ENCODE measurements at places on chromosomes 3 and 15.

DNA sequence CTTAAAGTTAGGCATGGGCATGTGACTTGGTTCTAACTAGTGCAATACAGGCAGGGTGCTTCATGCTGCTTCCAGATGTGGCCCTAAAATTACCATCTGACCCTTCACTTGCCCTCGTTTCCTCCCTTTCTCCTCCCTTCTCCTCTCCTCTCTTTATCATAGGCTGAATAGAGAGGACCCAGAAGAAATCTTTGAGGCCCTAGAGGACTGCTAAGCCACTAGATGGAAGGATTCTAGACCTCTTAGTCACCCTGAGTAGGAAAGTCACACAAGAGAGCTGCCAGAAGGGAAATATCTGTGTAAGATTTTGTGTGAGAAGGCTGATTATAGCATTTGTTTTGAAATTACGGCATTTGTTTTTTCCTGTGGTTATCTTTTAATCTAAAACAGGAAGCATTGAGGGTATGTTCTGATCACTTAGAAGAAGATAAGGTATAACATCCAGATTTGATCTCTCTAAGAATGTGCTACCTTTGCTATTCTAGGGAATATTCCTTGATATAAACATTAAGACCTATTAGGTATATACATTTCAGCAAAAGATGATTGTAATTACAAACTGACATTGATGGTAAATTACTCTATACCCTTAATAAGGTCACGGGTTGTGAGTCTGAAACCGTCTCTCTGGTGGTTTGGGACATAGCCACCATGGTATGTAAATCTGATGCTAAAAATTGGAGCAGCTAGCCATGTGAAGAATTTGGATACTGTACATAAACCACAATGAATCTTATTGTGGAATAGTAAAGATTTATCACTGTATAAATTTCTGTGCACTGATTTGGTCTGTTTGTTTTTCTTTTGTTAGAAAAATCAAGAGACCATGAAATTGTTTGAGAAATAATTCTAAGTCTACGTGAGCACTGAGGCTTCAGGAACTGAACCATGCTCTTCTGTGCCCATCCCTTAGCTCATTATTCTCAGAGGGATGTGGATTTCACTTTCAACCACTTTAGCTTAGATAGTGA, 84.1 kb downstream of the TP63 start:
- no peak for DNase-seq

- no peak for DNase-seq
Measured at GRCh38 chr15:92471288-92471687, 77.6 kb downstream of the ST8SIA2 start.

GRCh38 chr3:114363554-114364202, 69.8 kb downstream of the TIGIT start:
- DNase-seq: no peak

GRCh38 chr3:127387119-127387518, 99.3 kb upstream of the PRR20G start:
- DNase-seq: no peak

- DNase-seq: no peak
Measured at GRCh38 chr3:13671482-13672233, 122.7 kb downstream of the FBLN2 start.

DNA sequence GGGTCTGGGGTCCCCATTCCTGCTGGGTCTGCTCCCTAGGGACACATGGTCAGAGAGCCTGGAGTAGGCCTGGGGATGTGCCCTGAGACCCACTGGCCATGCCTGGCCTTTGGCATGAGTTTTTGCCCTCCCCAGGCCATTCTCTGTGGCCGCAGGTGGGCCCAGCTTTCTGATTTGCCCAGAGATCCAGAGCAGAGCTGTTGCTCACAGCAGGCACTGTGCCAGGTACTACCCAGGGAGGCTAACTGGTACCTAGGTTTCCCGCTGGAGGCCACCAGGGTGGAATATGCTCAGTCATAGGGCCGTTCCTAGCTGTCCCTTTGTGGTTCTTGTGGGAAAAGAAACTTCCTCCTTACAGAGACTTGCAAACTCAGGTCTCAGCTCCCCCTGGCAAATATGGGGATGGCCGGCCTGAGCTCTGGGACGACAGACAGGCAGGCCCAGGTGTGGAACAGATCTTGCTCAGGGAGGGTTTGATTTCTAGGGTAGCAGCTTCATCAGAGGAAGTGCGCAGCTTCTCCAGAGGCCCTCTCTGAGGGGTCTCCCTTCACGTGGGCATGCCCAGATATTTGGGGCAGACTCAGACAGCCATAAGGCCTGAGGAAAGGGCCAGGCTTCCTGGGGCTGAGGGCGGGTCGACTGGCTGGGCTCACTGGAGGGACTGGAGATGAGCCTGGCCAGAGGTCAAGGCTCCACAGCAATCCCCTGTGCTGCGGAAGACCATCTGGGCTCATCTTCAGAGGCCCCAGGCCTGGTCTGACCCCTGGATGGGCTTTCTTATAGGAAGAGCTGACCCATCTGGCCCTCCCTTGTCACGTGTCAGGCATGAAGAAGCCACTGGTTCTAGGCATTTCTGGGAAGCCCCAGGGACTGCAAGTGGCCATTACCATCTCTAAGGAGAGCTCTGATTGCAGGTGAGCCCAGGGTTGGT, 28.0 kb downstream of the ACAA1 start:
- DNase-seq: peak; percentile 82

DNA sequence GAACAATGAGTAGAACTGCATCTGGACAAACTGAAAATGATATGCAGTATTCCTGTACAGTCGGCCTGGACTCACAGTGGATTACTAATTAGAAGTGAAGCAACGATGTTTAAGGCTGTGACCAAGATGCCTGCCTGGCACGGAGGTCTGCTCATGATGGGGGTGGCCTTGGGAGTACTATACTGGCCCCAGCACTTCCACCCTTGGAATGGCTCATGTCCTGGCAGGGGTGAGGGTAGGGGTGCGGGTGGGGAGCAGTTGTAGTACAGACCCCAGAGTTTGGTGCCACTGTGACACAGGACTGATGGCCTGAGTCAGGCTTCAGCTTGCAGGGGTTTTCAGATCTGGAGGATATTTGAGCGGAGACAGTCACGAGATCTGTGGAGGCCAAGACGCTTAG, 55.1 kb upstream of the ICE2 start:
- no peak for DNase-seq

GRCh38 chr15:45186771-45187577, 792 bp downstream of the SHF start:
- DNase-seq: no peak

DNA sequence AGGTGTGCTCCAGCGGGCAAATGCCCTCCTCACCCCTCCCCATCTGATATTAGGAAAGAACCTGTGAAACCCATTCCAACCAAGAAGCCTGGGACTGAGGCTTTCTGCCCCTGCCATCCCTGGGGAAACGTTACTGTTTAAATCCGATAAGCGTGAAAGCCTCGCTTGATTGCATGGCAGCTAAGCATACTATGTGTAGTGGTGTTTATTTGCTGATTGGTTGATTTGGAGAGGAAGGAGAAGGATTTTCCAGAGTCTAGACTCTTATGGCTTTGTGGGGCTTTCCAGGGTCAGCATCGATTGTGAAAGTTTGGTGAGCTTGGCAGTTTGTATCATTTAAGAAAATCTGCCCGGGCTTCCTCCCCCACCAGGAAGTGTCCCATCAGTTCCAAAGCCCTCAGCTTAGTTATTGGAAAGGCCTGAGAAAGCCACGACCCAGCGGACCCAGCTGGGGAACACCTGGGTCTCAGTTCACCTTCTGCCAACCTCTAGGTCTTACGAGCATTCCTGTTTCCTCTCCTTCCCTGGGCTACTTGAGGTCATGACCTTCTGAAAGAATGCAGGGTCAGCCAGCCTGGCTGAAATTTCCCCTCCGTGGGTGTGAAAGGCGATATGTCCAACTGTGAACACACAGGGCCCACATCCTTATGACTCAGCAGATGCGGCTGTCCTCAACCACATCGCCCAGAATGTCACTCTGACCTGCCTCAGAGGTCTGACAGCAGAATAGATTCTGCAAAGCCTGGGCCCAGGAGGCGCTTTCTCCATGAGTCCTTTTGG, 62.8 kb upstream of the HERC1 start:
- DNase-seq: peak; percentile 92

DNA sequence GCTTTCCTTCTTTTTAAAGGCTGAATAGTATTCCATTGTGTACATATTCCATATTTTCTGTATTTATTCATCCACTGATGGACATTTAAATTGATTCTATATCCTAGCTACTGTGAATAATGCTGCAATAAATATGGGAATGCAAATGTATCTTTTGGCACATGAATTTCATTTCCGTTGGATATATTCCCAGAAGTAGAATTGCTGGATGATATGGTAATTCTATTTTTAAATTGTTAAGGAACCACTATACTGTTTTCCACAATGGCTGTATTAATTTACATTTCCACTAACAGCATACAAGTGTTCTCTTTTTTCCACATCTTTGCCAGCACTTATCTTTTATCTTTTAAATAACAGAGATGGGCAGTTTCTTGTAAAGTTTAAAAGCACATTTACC, 302.7 kb downstream of the CTNNB1 start:
- DNase-seq: no peak

- no peak for DNase-seq
Measured at GRCh38 chr15:91237445-91237844, 137.4 kb downstream of the SV2B start.

DNA sequence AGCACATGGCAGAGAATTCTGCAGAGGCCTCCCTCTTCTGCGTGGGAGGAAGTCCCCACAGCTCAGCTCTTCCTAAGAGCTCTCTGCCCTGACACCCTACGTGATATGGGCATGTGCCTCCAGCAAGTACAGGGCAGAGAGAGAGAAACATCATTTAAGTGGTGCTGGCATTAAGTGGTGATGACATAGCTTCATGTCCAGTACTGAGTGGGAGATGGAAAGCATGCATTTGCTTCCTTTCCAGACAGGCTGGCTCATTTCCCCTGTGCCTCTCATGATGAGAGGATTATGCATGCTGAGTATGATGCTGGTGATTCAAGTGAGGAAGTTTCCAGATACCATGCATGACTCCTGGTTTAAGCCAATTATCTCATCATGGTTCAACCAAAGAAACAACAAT, 26.9 kb downstream of the BFSP2 start:
- no peak for DNase-seq

GRCh38 chr3:175150812-175151401, 291.8 kb downstream of the NAALADL2 start:
- DNase-seq: peak; percentile 40

DNA sequence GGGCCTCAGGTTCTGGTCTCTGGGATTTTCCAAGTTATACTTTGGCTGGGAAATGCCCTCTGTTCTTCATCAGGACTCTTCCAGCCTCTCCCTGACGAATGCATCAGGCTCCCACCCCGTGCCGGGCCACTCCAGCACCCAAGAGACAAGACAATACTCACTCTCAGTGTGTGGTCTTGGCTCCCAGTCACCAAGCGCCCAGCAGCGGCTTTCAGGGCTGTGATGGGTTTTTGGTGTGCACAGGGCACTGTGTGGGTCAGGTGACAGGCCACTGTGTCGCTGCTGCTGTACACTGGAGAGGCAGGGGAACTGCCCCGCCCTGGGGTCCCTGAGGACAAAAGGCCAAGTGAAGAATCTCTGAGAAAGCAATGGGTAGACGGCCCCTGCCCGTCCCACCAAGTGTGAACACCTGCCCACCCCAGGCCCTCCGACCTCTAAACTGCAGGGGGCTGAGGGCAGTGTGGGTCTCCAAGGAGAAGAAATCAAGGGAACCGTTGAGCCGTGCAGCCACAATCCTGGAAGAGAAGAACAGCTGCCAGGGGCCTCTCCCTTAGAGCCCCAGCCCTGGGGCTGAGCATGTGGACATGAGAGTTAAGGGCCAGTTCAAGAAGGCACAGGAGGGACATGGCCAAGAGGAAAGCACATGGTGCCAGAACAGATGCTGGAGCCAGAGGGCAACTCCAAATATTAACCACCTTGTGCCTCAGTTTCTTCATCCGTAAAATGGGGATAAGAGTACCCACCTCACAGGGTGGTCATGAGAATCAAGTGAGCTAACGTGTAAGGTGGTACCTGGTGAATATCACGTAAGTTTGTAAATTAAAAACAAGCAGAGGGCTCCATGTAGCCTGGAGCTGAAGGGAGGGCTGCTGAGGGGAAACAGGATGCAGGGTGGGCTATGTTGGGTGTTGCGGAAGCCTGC, 34.1 kb downstream of the PTPN23 start:
- DNase-seq: no peak

- no peak for DNase-seq
Measured at GRCh38 chr15:98946301-98947255, 61.0 kb downstream of the PGPEP1L start.

DNA sequence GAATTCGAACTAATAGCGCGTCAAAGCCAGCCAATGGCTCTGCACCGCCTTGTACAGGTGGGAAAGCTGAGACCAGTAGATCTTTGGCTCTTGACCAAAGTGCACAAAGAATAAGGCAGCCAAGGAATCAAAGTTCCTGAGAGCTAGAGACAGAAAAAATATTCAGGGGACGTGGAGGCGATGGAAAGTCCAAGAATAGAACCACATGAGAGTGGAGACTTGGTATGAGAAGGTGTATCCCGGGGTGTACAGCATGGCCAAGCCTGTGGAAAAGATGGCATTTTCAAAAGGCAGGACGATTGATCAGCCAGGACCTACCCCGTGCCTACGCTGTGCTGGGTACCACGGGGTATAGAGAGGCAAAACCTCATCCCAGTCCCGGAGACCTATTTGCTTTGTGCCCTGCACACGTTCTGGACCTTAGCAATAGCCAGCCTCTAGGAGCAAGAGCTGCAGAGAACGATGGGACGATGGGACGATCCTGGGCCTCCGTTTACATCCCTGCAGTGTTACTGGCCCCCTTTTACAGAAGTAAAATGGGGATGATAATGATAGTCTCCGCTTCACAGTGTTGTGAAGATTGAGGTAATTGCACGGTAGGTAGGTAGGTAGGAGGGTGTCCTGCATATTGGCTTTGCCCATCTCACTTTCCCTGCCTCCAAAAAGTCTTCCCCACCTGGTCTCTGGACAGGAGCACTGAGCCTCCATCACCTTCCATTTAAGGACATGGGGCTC, 583 bp upstream of the RBSN start:
- DNase-seq: no peak

DNA sequence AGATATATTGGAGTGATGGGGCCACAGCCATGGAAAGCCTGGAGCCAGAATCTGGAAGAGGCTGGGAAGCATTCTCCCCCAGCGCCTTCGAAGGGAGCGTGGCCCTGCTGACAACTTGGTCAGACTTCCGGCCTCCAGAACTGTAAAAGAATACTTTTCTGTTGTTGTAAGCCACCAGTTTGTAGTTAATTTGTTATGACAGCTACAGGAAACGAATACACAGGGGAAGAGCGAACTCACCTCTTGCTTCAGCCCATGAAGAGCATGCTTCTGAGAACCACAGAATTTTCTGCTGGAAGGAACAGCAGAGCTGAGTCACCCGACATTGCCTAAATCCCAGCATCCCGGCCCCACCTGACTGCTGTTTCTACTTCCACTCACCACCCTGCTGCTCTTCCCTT, 501.7 kb downstream of the SHQ1 start:
- DNase-seq: no peak

- DNase-seq: no peak
Measured at GRCh38 chr3:71497971-71498444, 85.5 kb downstream of the FOXP1 start.

All from OCI-M1 (cell line).